AG09309 (cell line): ENCODE measurements at places on chromosomes 6 and 20.

DNA sequence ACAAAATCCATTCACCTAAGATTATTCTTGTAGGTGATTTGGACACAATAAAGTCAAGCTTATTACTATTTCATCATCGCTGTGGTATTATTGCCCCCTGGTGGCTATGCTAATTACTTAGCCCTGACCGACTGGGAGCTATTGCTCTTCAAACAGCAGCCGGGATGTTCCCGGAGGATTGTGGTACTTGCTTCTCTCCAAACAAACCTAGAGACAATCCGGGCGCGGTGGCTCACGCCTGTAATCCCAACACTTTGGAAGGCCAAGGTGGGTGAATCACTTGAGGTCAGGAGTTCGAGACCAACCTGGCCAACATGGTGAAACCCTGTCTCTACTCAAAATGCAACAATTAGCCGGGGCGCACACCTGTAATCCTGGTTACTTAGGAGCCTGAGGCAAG, 15.4 kb upstream of the STMND1 start:
- DNase-seq: peak; percentile 49

- no peak for DNase-seq
Observed at GRCh38 chr20:59583428-59584277, 20.7 kb upstream of the PHACTR3 start.

- DNase-seq: peak; percentile 34
Observed at GRCh38 chr6:7819431-7820015, 91.1 kb downstream of the TXNDC5 start.

DNA sequence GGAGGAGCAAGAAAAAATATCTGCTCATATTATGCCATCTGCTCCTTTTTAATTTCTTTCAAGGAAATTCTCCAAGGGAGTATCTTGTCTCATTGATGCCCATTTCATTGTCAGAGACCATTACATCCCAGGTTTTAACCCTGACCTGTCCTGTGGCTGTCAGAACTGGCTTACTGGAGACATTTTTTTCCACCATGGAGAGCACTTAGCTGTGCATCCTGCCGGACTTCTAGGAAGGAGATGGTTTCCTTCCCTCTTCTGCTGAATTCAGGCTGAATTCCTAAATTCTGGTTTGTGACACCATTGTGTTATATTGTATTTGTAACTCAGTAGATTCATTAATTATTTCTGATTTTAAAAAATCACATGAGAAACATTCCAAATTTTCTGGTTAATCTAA, 70.3 kb downstream of the NKAIN2 start:
- DNase-seq: no peak

DNA sequence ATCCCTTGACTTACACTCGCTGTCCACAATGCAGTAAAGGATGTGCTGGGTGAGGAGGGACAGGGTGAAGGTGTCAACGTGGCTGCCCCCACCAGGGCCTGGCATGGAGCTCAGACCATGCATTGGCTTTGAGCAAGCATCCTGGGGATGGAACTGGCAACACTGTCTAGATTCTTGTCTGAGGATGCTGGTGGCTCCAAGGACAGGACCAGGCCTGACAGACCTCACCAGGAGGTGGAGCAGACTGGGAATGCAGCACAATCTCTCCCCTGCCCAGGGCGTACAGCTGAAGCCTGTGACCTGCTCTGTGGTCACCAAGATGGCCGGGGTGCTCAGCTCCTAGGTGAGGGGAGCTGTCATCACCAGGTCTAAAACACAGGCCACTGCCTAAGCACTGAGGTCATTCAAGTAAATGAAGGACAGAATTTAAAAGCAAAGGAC, 50.9 kb downstream of the MYH7B start:
- no peak for DNase-seq

DNA sequence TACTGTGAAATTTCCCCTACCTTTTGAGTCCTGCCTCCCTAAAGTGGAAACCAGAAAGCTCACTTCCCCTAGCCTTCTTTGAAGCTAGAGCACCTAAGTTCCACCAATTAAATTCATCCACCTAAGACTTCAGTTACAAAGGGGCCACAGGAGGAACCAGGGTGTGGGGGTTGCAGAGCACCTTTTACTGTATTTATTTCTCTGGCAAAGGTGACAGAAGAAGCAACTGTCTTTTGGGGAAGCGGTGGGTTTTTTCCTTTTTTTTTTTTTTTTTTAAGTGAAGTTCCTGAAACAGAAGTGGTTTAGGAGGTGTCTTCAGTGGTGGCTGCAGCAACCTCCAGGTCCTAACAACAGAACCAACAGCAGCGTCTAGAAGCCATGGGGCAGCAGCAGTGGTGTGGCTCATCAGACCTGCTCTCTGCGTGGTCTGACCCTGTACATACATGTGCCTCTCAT, 13.1 kb downstream of the PSMB9 start:
- no peak for DNase-seq

DNA sequence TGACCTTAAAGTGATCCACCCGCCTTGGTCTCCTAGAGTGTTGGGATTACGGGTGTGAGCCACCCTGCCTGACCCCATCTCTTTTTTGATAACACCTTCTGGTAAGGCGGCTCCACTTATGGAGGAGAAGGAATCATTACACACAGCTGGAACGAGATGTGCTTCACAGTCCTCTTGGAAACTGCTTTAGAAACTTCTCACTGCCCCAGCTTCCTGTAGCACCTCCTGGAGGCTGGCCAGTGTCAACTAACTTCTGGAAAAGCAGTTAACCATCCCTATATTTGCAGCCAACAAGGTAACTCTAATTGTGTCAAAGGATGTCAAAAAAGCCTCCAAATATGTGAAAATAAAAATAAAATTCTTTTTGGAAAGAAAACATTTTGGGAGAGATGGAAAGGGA, 48.8 kb upstream of the BCLAF1 start:
- no peak for DNase-seq

- DNase-seq: no peak
Observed at GRCh38 chr20:59412875-59413284, 112.5 kb downstream of the EDN3 start.

GRCh38 chr6:32940656-32941213, at the start of gene HLA-DMB:
Gene HLA-DMB, minus strand, starts transcription at chr6:32941028. Its CDS starts 221 bp downstream, at chr6:32940807.
- peak; percentile 13 for DNase-seq

DNA sequence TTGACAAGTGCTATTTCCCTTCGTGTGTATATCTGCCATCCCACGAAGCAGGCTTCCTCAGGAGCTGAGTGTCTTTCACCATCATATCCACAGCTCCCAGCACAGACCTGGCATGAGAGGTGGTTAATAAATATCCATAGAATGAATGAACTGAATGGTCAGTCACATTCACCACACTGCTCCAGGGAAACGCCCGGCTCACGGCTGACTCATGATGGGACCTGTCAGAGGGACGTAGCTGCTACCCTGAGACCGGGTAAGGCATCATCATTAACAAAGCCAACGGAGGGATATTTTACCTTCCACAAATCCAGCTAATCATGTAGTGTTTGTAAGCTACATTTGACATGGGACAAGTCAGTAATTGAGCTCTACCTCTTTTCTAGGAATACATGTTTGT, 12.5 kb downstream of the AGPAT4 start:
- DNase-seq: no peak

- no peak for DNase-seq
Observed at GRCh38 chr20:24497851-24498250, 28.4 kb downstream of the SYNDIG1 start.

- DNase-seq: no peak
Observed at GRCh38 chr6:37547564-37548061, 47.9 kb upstream of the CCDC167 start.

- DNase-seq: no peak
Observed at GRCh38 chr6:26457264-26457805, 420 bp upstream of the BTN2A1 start.

DNA sequence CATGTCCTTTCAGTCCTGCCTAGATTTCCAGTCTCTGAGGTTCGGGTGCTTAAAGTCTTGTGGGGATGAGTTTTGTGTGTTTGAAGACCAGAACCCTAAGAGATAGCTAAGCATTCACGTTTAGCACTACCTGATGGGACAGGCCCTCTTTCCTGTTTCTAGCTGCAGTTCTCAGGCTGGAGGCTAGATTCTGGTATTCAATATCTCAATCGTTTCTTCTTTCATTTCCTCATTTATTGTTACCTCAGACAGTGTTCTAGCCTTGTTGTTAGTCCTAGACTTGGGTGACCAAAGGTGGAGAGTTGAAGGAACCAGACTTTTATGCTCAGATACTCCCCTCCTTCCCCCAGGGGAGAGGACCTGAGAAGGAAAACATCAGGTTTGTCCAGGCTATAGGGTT, 16.8 kb downstream of the CEP250 start:
- DNase-seq: no peak

DNA sequence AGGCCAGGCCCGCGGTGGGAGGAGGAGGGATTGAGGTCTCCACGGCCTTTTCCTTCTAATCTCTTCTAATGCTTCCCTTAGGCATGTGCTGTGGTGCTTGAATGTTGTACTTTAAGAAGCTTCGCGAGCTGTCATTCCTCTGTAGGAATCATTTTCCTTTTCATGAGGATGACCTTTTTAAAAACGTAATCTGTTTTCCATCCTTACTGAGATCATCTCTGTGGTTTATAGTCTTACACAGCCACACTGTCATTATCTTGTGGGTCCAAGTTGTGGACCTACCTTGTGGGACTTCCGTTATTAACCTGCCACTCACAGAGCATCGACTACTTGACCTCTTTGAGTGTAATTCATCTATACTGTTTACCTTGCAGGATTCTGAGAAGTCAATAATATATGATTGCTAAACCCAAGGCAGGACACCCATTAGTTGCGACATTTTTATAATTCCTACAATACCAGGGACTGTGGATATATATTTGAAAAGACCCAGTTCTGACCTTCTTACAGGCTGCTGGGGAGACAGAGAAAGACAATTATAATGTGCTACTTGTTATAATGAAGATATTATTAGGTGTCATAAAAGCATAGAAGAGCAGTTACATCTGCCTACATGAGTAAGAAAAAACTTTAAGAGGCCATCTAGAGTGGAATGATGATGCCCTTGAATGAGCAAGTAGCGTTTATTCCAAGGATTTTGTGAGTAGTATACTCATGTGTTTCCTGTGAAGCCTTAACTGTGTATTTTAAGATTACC, 842 bp downstream of the SLC25A27 start:
- no peak for DNase-seq
